ENCODE measurements at places on chromosomes 3 and 15.

DNA sequence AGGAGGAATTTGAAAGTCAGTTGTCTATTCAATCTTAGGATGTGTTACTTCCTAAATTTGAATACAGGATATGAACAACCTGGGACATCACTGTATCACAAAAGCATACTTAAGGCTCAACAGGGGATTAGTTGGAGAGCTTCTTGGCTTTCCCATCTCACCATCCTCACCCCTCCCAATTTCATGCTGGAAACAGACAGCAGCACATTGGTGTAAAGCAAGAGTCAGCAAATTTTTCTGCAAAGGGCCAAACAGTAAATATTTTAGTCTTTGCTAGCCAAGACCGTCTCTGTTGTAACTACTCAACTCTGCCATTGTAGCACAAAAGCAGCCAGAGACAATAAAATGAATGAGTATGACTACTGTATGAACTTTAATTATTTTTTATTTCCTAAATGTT, 94.9 kb downstream of the ERC2 start:
- DNase-seq = no peak

DNA sequence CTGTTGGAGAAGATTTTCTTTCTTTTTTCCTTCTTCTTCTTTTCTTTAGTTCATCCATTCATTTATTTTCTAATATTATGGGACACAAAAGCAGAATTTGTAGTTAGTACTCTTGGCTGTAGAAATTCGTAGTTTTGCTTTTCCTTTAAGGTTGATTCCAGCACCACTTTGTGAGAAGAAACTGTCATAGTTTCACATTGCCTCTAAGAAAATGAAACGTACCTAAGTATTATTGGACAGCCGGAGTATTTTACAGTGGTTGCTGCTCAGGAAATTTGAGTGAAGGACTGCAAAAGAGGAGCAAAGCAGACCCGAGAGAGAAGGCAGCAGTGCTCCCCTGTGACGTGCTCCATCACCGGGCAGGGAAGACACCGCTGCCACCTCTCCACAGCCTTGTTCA, 48.1 kb downstream of the PLCL2 start:
- DNase-seq = no peak

- DNase-seq = peak; percentile 59
Observed at GRCh38 chr3:101635954-101636798, 40.8 kb downstream of the ZBTB11 start.

- DNase-seq = peak; percentile 70
Observed at GRCh38 chr15:74438721-74439316, 5.1 kb upstream of the SEMA7A start.
